ENCODE measurements at places on chromosomes 12 and 14. TPM values are rescaled to one million over a fixed set of nuclear protein-coding genes. Genes with fewer than 3 reads are reported as not detected.
A peak's percentile ranks its signal among the peaks of the same experiment; 100 is the strongest.

GRCh38 chr12:92074889-92075288 lies 70.8 kb downstream of the BTG1 start:
- no peaks in the 10 kb centered on the region for H3K27me3 ChIP-seq
- no peak for DNase-seq
- H3K4me3 ChIP-seq, result no peak overlapping the region
- H3K27ac ChIP-seq, result no peak overlapping the region

- H3K27me3 ChIP-seq, result no peaks in the 10 kb centered on the region
- H3K36me3 ChIP-seq, result no peaks in the 10 kb centered on the region
- DNase-seq, result peak; percentile 54
- no peaks in the 10 kb centered on the region for H3K4me1 ChIP-seq
Measured at GRCh38 chr12:102756530-102756929, 160.5 kb downstream of the PAH start.

GRCh38 chr12:47385653-47386052 lies 305.9 kb upstream of the AMIGO2 start:
- no peak for DNase-seq
- H3K36me3 ChIP-seq, result no peaks in the 10 kb centered on the region
- no peak overlapping the region for H3K27ac ChIP-seq
- no peak overlapping the region for H3K4me3 ChIP-seq

DNA sequence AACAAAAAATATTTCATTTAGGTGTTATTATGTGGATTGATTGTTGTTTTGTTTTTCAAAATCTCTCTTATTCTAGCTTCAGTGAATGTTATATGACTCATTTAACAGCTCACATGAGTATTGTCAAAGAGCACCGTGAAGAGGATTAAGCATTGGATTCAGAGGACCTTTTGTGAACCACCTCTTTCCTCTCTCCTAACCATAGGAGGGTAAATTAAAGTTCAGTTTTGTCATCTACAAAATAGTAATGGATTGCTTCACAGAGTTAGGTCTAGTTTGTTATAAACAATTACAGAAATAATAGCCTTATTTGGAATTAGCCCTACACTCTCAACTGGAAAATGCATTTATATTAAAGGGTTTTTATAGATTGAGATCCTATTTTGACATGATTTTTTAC lies 962 bp upstream of the KERA start:
- no peak overlapping the region for H3K4me3 ChIP-seq
- no peaks in the 10 kb centered on the region for H3K4me1 ChIP-seq
- DNase-seq, result no peak
- no peak overlapping the region for H3K27ac ChIP-seq
- H3K36me3 ChIP-seq, result no peaks in the 10 kb centered on the region

GRCh38 chr12:52606581-52607218 lies 5.4 kb upstream of the KRT72 start:
- H3K4me1 ChIP-seq, result no peaks in the 10 kb centered on the region
- H3K27ac ChIP-seq, result no peak overlapping the region
- no peak overlapping the region for H3K4me3 ChIP-seq

- H3K4me1 ChIP-seq, result no peaks in the 10 kb centered on the region
- H3K36me3 ChIP-seq, result no peaks in the 10 kb centered on the region
- no peak overlapping the region for H3K27ac ChIP-seq
- DNase-seq, result no peak
- no peak overlapping the region for H3K4me3 ChIP-seq
Measured at GRCh38 chr12:109671502-109671901, 42.1 kb upstream of the FAM222A start.

- no peak overlapping the region for H3K4me3 ChIP-seq
- no peak overlapping the region for H3K27ac ChIP-seq
- DNase-seq, result no peak
- H3K4me1 ChIP-seq, result no peaks in the 10 kb centered on the region
- no peaks in the 10 kb centered on the region for H3K27me3 ChIP-seq
- H3K36me3 ChIP-seq, result no peaks in the 10 kb centered on the region
Measured at GRCh38 chr12:131825146-131825892, 2.9 kb upstream of the MMP17 start.

GRCh38 chr12:40439771-40440492 lies 215.1 kb downstream of the LRRK2 start:
- no peaks in the 10 kb centered on the region for H3K4me1 ChIP-seq
- H3K27me3 ChIP-seq, result no peaks in the 10 kb centered on the region
- no peak for DNase-seq
- H3K27ac ChIP-seq, result no peak overlapping the region

Gene VRTN
- not detected for total RNA-seq

Gene MYH6
- not detected for total RNA-seq

Gene FRMD6
- total RNA-seq, result 44.8 TPM

Gene PLEKHG7
- total RNA-seq, result not detected

Gene SERPINA12
- not detected for total RNA-seq

Measured in aorta (tissue), 5 donors.